T1000 (cell line): ENCODE measurements at places on chromosomes 7 and 10.

DNA sequence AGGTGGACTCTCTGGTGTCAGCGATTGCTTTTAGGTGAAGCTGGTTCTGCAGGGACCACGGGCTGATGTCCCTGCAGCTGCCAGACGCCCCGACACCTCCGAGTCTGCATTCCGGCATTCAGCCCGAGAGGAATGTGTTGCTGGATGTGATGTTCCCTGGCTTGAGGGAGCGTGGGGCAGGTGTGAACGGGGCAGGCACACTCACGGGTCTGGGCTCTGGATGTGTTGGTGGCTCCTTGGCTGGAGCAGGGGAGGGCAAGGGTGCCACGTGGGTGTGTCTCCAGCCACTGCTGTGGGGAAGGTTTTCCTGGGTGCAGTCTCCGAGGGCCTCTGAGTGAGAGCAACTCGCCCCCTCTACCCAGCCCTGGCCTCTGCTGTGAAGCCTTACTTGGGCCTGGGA, 140.5 kb downstream of the CAMK1D start:
- DNase-seq: no peak

DNA sequence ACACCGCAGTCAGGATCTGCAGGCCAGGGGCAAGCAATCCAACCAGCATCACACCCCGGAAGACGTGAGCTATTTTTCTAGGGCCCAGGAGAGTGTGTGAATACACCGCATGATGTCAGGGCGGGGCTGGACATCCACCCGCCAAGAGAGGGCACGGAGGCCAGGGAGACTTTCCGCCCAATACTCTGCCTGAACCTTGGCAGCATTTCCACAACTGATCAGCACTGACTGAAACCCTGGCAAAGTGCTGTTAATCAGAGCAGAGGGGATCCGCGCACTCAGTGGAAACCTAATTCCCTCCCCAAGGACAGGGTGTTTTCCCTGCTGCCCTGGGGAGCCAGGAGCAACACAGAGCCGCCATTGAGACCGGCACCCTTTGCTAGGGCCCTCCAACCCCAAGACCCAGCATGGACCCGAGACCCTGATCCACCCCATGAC, 8.2 kb downstream of the MAD1L1 start:
- no peak for DNase-seq

- DNase-seq: no peak
Observed at GRCh38 chr10:19966751-19967150, 150.5 kb downstream of the PLXDC2 start.

DNA sequence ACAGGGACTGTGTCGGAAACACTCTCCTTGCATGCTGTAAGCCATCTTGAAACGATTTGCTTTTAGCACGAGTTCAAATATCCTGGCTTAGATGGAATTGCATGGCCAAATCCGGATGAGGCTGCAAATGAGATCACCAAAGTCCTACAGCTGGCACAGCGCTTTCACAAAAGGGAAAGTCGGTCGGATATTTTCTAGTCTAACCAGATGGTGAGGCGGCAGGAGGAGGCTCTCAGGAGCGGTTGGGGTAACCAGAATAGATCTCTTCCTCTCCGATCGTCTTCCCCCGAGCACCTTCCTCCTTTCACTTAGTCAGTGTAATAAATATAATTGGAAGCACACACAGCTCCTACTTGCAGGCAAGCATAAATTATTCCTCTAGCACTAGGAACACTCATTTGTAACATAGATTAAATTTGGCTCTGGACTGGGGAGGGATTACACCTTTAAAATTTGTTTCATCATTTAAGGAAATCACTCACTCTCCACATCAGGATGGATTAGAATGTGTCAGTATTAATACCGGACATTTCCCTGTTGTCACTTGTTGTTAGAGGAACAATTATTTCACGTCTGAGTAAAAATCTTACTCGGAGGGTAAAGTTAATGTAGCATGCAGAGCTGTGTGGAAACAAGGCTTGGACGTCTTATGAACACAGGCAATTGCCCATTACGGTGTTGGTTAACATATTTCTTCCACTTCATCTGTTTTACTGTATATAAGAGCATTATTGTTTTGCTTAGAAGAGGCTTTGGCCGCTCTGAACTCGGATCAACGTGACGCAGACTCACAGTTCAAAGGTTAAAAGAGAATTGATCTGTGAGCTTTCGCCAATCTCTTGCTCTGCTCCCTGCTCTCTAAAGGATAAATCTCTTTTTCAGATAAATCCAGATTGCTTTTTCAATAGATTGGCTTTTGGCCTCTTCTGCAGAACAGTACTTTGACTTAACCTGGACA, 857.9 kb downstream of the TYW1 start:
- DNase-seq: no peak

GRCh38 chr10:102393411-102394078, 2.0 kb upstream of the NFKB2 start:
- no peak for DNase-seq

- DNase-seq: no peak
Observed at GRCh38 chr10:14736600-14737081, 38.1 kb downstream of the FAM107B start.

GRCh38 chr10:10338339-10338738, 679.3 kb upstream of the CELF2 start:
- DNase-seq: no peak

DNA sequence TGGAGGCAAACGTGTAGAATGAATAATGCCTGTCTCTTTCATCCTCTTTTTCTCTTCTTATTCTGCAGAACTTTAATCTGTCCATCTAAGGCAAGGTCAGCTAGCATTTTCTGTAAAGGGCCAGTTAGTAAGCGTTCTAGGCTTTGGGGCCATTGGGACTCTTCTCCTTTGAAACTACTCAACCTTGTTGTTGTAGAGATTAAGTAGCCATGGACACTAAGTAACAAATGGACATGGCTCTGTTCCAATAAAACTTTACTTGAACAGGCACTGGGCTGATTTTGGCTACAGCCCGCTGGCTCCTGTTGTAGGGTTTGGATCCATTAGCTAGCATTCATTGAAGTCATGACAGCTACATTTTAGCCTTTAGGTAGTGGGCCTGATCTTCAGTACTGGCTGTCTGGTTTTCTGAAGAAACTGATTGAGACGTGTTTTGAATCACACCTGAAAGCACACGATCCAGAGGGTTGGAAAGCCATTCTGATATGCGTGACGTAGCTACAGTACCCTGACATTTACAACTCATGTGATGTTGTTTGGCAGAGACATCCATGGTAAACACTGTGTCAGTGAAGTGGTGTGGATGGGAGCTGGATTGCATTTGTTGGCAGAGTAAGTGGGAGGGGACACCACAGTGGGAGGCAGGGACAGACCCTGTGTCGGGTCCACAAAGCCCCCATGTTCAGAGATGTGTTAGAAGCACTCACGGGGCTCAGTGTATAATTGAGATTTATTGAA, 92.5 kb downstream of the MTPN start:
- no peak for DNase-seq

GRCh38 chr10:89263091-89263490, 11.5 kb upstream of the LIPA start:
- no peak for DNase-seq

GRCh38 chr10:133327651-133328357, 8.9 kb downstream of the CALY start:
- no peak for DNase-seq

- DNase-seq: no peak
Observed at GRCh38 chr7:97513326-97513725, 218.6 kb upstream of the TAC1 start.

DNA sequence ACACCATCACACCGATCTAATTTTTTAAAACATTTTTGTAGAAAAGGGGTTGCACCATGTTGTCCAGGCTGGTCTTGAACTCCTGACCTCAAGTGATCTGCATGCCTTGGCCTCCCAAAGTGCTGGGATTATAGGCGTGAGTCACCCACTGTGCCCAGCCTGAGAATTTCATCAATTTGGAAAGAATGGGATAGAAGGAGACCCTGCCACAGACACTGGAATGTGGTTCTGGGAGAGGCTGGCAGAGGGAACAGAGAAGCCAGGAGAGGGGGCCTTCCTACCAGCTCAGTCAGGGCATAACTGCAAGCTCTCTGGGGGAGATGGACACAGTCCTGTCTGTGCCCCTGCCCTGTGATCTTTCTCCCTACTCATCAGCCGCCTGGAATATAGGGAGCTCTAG, 42.1 kb upstream of the MKRN1 start:
- no peak for DNase-seq

GRCh38 chr7:44292876-44293560, 32.4 kb downstream of the CAMK2B start:
- no peak for DNase-seq

DNA sequence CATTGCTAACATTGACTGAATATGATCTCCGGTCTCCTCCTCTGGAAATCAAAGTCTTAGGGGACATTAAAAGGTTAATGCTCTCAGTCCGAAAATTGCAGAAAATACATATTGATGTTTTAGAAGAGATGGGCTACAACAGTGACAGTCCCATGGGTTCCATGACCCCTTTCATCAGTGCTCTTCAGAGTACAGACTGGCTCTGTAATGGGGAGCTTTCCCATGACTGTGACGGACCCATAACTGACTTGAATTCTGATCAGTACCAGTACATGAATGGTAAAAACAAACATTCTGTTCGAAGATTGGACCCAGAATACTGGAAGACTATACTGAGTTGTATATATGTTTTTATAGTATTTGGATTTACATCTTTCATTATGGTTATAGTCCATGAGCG, 39.2 kb downstream of the SAMD8 start:
- DNase-seq: no peak

GRCh38 chr7:44307905-44308595, 17.3 kb downstream of the CAMK2B start:
- no peak for DNase-seq

DNA sequence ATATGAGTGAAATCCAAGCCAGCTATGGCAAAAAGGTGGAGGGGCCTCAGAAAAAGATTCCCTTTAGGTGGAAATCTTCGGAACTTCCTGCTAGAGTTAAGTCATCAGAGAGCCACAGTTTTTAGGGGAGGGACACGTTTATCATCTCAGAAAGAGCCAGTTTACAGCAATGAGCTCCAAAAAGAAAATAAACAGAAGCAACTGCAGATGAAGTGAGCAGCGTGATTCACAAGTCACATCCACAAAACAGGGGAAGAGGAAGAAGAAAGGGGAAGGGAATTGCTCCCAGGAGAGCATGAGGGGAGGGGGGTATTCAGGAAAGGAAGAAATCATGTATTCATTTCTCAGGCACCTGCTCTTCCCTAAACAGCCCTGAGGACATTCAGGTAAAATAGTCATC, 156.2 kb upstream of the FOXK1 start:
- DNase-seq: no peak

DNA sequence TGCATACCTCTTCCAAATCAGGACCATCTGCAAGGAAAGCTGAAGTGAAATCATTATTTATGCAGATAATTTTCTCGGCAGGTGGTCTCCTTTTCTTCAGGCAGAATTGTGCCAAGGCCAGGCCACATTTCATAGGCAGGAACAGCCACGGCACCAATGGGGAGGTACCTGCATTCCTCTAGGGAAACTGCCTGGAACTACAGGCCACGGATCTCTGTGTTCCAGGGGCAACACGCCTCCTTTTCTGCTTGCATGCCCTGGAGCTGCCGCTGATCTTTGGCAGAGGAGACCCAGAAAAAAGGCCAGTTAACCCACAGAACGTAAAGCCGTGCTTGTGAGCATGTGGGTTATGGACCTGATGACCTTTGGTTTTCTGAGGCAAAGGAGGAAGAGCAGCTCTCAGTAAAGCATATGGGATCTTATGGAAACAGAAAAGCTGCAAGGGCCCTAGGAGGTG, 111.2 kb upstream of the KIAA1217 start:
- DNase-seq: no peak

- no peak for DNase-seq
Observed at GRCh38 chr7:108268200-108268820, 138.1 kb upstream of the LAMB4 start.

DNA sequence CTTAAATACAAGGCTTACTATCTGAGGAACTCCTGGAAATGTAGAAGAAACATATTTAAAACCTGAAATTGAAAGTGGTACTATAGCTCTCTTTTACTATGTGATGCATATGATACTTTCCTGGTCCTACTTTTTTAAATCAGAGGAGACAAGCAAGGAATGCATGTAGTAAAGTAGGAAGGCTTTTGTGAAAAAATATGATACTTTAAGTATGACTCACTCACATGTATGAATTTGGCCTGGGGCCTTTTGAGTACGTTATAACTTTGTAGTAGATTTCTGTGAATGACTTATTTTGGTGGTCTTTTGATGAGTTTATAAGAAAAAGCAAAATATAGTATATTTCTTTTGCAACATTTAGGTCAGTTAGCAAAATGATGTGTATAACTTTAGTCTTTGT, 53.8 kb downstream of the TAX1BP1 start:
- no peak for DNase-seq

- DNase-seq: no peak
Observed at GRCh38 chr10:80552151-80552646, 14.5 kb downstream of the SH2D4B start.

DNA sequence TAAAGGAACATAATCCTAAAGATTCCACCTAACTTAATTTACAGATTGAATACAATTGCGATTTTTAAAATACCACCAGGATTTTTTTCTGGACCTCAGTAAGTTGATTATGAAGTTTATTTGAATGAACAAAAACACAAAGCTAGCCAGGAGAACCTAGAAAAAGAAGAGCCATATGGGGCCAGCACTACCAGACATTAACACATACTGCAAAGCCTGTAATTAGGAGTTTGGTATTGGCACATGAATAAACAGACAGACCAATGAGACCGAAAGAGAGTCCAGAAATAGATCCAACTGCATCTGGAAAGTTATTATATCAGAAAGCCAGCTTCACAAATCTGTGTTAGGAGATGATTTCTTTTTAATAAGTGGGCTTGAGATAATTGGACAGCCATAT, 105.5 kb upstream of the CHST15 start:
- DNase-seq: no peak

DNA sequence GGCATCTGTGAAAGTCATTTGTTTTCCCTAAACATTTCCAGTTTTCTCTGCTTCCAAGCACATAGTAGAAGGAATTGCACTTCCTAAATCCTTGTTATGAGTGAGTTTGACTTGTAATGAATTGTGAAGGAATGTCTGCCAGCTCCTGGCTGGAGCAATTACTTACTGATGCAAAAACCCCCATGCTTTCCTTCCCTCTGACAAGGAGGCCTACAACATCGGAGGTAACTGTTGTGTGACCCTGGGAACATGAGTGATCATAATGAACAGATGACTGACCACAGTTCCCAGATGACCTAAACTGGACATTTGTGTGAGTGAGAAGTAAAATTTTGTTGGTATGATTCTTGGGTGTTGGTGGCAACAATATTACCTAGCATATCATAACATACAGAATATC, 21.4 kb upstream of the CPVL start:
- no peak for DNase-seq

DNA sequence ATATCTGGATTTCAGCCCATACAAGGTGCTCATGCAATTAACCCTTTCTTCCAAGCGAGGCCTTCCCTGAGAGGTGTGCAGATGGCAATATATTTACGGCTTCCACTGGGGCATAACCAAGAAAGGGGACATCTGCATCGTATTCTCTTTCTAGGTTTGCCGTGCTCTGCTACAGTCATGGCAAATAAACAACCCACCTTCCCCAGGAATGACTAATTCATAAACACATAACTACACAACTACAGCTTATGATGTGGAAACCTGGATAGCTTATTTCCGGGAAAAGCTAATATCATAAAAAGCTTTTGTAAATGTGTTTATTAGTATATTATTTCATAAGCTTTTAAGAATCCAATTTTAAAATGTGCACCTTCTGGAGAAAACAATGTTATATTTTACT, 120.0 kb downstream of the CAMK1D start:
- DNase-seq: no peak
